Cortex of kidney (tissue), 1 donor: ENCODE measurements at places on chromosomes 2 and 18.

GRCh38 chr2:79660557-79660956 is 147.7 kb downstream of the CTNNA2 start:
- no peak for DNase-seq

DNA sequence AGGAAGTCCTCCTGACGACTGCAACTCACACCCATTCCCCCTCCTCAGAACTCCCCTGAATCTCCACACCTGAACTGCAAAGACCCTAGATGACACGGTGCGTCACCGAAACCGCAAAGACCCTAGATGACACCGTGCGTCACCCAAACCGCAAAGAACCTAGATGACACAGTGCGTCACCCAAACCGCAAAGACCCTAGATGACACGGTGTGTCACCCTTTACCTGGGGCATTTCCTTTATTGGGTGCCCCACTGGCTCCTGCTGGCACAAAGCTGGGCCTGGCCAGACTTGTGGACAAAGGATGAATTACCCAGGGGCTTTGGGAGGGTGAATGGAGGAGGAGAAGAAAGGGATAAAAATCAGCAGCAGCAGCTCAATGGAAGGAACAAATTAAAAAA is 123.8 kb downstream of the CELF4 start:
- DNase-seq: no peak

GRCh38 chr2:193566276-193566675 is 1371.5 kb upstream of the TMEFF2 start:
- DNase-seq: no peak

GRCh38 chr2:1052771-1053191 is 102.1 kb downstream of the SNTG2 start:
- no peak for DNase-seq

GRCh38 chr2:42193722-42194187 is 24.6 kb downstream of the EML4 start:
- DNase-seq: no peak
